OCI-M1 (cell line): ENCODE measurements at places on chromosomes 1 and 21.

- no peak for DNase-seq
Observed at GRCh38 chr21:15713412-15713811, 16.4 kb upstream of the USP25 start.

DNA sequence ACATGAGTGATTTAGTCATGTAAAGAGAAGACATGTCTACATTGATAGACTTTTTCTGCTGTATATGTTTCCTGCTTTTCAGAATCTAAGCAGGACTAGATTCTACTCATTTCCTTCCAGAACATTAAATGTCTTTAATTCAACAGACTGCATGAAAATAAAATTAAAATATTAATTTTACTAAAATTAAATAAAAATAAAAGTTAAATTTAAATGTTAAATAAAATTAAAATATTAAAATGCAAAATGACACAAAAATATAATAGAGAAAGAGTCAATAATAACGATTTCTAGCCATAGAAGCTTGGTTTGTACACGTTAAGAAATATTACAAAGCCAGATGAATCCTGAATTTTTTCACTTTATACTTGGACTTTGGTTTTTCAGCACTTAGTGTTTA lies 552.8 kb upstream of the NR5A2 start:
- no peak for DNase-seq

GRCh38 chr1:119873135-119874015 lies 22.9 kb downstream of the ADAM30 start:
- peak; percentile 73 for DNase-seq

DNA sequence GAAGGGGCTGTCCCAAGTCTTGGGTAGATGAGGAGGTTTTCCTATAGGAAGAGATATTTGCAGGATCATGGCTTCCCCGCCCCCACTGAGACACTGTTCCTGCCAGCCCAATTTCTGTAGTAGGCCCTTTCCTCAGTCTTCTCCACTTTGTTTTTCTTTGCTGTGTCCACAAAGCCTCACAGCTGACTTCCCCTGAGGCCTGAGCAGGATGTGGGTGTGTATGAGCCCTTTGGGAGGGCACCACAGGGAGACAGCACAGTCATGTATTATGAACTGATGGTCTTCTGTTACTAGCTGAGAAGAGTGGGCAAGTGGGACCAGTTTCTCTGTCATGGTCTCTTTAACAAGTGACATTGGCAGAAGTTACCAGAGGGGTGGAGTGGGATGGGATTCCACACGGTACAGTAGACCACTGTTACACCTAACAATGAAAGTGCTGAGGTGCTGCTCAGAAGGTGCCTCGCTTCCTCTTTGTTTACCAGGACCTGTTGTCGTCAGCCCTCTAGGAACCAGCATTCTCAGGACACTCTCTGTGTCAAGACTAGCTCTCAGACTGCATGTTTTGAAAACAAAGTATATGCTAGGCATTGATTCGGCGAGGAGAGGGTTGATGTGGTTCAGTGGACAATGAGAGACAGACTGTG lies 253.8 kb upstream of the HOOK1 start:
- DNase-seq, result no peak

DNA sequence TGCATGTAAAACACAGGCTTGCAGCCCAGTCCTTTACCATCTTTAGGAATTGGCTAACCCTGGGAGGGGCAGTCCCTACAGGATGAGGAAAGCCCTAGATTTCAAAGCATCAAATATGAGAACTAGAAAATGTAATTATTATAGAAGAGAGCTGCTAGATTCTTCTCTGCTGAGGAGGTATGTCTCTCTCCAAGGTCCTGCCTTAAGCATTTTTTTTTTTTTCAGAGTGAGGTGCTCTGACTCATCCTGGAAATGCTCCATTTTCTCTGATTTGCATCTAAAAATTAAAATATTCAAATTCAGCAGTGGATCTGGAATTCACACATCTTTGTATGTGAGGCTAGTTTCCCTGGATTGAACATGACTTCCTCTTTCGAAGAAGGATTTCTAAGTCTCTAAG lies 149.8 kb downstream of the ZNF648 start:
- DNase-seq, result no peak

- no peak for DNase-seq
Observed at GRCh38 chr21:37233551-37234146, 33.5 kb downstream of the VPS26C start.

DNA sequence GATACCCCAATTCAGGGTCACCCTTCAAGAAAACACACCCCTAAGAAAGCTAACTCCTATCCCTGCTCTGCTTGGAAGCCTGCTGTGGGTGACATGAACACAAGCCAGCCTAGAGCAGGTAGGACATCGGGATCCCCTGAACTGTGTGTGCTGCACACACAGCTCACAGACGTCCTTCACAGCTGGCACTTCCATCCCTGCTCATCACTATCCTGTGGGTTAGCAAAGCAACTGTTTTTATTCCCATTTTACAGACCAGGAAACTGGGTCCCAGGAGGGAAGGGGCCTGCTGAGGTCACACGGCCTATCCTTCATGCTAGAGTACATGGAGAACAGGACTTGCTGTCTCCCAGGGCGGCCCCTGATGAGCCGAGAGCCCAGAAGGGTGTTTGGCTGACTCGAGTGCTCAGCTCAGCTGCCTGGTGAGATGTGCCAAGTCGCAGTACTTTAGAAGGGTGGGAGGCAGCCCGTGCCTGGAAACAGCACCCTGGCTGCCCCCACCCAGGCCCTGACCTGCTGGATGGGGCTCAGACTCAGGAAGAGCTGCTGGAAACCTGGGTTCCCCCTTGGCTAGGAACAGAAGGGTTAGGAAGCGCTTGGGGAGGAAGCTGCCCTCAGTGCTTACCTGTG lies 28.3 kb upstream of the BTG2 start:
- no peak for DNase-seq

GRCh38 chr1:110084227-110085078 lies 14.0 kb upstream of the ALX3 start:
- peak; percentile 74 for DNase-seq

DNA sequence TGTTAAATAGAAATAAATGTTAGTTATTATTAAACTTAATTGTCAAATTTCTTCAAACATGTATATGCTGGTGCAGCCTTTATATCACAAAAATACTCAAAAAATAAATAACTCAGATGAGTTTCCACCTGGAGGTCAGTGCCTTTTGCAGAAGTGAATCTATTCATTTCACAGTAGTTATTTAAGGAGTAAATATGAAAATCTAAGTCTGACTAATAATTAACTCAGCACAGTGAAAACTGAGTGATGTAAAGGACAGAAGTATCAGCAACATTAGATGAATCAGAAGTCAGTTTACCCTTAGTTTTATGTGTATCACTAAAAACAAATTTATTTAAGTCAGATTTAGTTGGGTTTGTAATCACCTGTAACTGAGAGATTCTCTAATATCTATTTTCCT lies 2135.4 kb downstream of the MRPL39 start:
- DNase-seq, result no peak

GRCh38 chr1:25875154-25875855 lies at the start of gene PAQR7:
PAQR7 (minus strand) TSS chr1:25875708; CDS start chr1:25863839, 11,869 bp downstream.
- peak; percentile 64 for DNase-seq

GRCh38 chr21:37374027-37374426 lies 7.5 kb downstream of the DYRK1A start:
- DNase-seq, result no peak

GRCh38 chr1:242005866-242006535 lies 7.1 kb upstream of the MAP1LC3C start:
- no peak for DNase-seq

- no peak for DNase-seq
Observed at GRCh38 chr1:85611425-85611824, 30.9 kb downstream of the CCN1 start.

DNA sequence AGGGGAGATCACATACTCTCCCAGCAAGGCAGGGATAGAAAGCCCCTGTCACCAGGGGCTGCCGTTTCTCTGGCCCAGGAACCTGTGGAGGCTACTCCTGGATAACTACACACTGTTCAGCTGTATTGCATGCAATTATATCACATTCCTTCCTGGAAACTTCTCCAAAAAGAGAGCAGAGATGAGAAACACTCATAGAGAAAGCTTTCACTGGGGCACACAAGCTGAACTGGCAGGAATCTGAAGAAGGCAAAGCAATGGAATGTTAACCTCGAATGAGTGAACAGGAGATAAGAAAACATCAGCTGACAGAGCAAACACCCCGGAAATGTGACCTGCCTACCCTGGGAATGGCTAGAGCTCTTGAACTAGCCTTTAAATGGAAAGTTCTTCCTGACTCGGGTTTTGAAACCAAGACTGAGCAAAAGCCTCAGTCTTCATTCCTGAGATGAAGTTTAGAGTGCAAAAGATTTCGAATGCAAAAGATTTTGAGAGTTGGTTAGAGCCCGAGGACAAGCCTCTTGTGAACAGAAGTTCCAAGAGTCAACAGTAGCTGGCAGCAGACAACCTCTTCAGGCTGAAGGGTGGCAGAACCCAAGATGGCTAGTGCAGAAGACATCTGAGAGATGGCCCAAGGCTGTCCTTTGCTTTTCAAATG lies 32.3 kb downstream of the CCN1 start:
- peak; percentile 60 for DNase-seq

DNA sequence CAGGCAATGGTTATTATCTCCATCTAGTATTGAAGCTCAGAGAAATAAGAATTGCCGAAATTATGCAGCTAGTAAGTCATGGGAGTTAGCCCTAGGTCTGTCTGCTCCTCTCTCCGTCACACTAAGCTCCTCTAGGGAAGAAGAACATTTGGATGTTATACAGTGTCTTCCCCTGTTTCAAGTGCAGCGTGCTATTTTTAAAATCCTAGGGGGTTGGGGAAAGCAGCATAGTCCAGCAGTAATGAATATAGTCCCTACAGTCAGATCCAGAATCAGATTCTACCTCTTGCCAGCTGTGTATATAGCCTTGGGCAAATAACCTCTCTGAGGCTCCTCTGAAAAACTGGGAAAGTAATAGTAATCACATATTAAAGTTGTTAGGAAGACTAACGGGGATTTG lies 44.5 kb upstream of the OSBPL9 start:
- no peak for DNase-seq

GRCh38 chr1:156615946-156616345 lies 3.3 kb upstream of the HAPLN2 start:
- no peak for DNase-seq

DNA sequence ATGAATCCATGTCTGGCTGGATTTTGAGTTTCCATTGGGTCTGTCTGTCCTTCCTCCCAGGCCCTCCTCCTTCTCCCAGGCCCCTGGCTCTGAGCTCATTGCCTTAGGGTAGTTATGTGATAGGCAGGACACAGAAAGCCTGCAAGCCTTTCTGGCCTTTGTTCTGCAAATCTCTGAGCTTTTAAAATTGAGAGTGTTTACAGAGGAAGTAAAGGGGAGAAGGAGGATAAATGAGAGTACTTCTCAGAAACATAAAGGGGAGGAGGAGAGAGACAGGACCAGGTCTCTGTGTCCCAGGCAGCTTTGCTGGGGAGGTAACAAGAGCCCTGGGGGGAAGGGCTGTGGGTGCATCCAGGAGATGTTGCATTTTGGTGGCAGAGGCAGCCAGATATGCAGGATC lies 126.7 kb downstream of the FOXD2 start:
- no peak for DNase-seq

GRCh38 chr1:47738560-47739182 lies 258.5 kb downstream of the TRABD2B start:
- peak; percentile 34 for DNase-seq

GRCh38 chr1:53321366-53321765 lies 6.5 kb downstream of the LRP8 start:
- DNase-seq, result no peak

GRCh38 chr21:46159390-46159789 lies 4.0 kb upstream of the FTCD start:
- no peak for DNase-seq

- peak; percentile 33 for DNase-seq
Observed at GRCh38 chr1:178055093-178055492, 38.8 kb upstream of the RASAL2 start.

GRCh38 chr1:110055493-110056284 lies 14.8 kb downstream of the ALX3 start:
- no peak for DNase-seq

GRCh38 chr1:117070124-117070523 lies 10.0 kb downstream of the TTF2 start:
- no peak for DNase-seq

GRCh38 chr1:198455966-198456365 lies 84.5 kb downstream of the ATP6V1G3 start:
- DNase-seq, result no peak

- no peak for DNase-seq
Observed at GRCh38 chr1:32249831-32250525, 1.1 kb upstream of the LCK start.

GRCh38 chr1:50427086-50427817 lies 4.0 kb upstream of the DMRTA2 start:
- DNase-seq, result no peak
